ENCODE measurements at places on chromosomes 5 and 9. TPM values are rescaled to one million over a fixed set of nuclear protein-coding genes. Genes with fewer than 3 reads are reported as not detected.

Gene RPP25L
- total RNA-seq, result 24.9 TPM

Gene OR1J2
- not detected for total RNA-seq

Gene PCDHA12
- under 0.01 TPM for total RNA-seq

Gene SLC4A9
- not detected for total RNA-seq

Gene AHRR
- total RNA-seq, result 29.2 TPM

Gene IFNA4
- total RNA-seq, result not detected

Gene COL15A1
- total RNA-seq, result 1.1 TPM

Gene SPRY4
- 3.0 TPM for total RNA-seq

Gene SMC2
- total RNA-seq, result 9.6 TPM

Gene PCDHB6
- 0.16 TPM for total RNA-seq

Gene SLC34A3
- total RNA-seq, result not detected

Gene MELK
- 6.5 TPM for total RNA-seq

Gene KCNV2
- total RNA-seq, result not detected

All from bronchial smooth muscle cell (primary cell).